ENCODE measurements at places on chromosomes 3 and 15.

- DNase-seq: no peak
Observed at GRCh38 chr3:72462595-72463011, 385.6 kb downstream of the SHQ1 start.

DNA sequence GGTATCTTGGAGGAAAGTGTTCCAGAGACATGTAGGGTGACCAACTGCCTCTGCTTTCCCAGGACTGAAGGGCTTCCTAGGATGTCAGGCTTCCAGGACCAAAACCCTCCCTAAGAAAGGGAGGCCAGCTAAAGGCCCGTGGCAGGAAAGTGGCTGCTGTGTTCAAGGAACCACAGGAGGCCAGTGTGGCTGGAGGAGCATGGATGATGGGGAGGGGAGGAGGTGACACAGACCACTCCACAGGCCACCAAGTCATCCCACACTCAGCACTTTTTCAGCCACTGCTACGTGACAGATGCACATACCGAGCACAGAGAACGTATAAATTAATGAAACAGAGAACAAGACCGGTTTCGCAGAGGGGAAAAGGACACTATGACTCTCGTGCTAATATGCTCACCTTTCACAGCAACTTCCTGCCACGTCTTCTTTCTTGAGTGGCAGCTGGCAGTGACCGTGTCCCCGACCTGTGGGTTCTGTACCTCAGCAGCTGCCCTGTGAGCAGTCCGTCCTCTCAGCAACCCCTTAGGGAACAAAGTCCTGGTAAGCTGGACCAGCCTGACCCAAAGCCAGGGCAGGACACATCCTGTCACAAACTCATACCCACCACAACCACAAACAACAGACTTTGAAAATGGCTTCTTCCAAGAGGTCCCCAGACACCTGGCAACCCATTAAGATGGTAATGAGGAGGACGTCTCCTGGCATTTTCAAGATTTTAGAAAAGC lies 244.7 kb downstream of the VPS13C start:
- DNase-seq: no peak

DNA sequence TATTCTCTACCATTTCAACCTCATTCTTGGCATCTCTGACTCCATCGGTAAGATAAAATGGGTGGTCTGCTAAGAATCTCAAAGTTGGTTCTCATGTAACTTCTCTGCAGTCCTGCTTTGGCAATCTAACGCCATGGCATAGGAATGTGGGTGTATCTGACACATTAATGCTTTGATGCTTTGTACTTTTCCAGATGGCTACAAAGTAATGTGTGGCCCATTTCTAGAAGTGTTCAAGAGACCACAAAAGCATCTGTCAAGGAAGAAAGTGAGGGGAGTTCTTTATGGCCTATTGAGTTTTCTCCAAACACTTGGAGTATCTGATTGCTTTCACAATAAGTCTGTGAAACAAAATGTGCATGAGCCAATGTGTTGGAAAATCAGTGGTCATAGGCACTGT lies 339.9 kb upstream of the TGFBR2 start:
- no peak for DNase-seq

DNA sequence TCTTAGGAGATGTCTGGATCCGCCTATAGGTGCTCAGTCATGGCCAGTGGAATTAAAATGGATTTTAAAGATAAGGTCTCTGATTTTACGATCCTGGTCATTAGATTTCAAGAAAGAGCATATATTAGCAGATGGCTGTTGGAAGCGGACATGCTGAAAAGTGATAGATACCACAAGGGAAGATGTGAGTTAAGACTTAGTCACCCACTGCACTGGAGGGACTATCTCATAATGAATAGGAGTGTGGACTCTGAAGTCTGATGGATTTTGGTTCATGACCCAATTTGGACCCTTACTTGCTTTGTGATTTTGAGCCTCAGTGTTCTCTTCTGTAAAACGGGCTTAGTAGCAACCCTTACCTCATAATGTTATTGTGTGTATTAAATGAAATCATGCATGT lies 214.7 kb downstream of the CHST2 start:
- DNase-seq: no peak

- DNase-seq: no peak
Observed at GRCh38 chr3:157180262-157180661, 20.3 kb upstream of the CCNL1 start.

GRCh38 chr3:163273694-163274093 lies 1777.1 kb downstream of the OTOL1 start:
- no peak for DNase-seq

GRCh38 chr3:127149621-127150310 lies 43.2 kb upstream of the PRR23E start:
- DNase-seq: no peak

DNA sequence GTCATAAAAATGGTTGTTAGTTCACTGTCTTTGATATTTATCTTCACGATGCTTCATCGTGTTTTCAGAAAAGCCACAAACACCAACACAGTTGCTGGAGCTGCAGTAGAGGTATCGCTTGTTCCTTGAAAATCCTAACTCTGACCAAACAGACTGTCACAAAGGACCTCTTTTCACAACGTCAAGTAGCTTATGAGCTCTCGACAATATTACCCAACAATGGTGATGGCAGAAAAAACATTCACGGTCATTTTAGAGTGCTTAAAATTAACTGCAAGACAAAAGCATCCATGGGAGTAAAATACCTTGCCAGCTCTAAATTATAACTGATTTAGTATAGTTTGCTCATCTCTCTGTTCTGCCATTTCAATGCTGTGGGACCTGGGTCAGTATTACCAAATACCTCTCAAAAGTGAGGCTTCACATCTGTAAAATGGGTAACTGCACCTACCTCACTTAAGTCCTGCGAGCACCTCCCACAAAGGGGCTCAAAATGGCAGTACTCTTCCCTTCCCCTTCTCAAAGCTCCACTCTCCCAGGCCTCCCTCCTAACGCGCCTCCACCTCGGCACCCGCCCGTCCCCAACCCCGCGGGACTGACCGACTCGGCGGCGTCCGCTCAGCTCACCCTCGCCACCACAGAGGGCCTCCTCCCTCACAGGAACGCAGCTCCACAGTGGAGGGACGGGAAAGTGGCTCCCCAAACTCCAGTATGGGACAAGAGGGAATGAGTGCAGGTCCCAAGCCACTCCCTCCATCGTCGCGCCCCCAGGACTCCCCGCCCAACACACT lies 546 bp downstream of the TRIM59 start:
- peak; percentile 10 for DNase-seq

DNA sequence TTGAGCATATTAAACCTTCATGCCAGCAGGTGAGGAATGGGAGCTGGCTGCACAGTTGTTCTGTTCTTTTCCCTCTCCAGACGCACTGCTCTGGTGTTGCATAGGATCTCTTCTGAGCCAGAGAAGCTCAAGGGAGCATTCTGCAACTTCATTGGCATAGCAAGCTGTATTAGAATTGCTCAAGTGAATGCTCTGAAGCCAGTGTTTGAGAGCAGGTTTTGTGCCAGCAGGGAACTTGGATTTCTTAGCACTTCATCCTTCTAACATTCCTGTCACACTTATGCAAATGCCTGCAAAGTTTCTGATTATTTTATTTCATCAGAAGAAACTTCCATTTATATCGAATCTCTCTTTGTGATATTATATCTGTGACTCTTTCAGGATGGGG lies 366.6 kb downstream of the AGBL1 start:
- no peak for DNase-seq

- no peak for DNase-seq
Observed at GRCh38 chr3:195403244-195403643, 39.6 kb downstream of the ACAP2 start.

DNA sequence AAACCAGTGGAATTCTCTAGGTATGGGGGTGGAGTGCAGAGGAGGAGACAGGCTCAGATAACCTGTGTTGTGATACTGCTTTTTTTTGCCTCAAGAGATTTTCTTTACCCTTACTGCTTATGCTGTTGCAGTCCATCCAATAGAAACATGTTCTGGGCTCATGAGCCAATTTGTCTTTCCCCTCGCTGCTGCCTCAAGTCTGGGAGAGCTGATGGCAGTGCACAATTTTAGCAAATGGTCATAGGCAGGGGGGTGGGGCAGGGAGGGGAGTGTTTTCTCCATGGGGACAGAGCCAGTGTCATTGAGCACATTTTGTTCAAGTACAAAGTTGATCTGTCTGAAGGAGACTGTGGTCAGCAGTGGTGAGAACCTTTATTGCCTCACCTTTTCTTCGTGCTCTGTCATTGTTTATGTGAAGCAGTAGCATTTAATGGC lies 134.9 kb downstream of the MBNL1 start:
- DNase-seq: no peak

DNA sequence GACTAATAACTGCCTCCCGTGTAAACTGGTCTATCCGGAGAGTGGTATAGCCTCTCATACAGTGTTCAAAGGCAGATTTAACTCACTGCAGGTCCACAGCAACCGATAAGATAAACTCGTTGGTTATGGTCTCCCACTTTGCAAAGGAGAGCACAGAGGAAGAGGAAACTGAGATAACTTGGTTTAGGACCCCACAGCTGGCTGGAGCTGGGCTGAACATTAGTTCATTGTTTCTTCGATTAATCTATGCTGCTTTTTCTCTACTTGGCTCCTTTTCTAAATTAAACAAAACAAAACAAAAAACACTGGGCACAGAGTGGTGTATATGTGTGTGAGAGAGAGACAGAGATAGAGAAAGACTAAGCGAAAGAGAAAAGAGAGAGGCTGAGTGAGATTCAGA lies 5.0 kb upstream of the DLG1 start:
- DNase-seq: no peak

DNA sequence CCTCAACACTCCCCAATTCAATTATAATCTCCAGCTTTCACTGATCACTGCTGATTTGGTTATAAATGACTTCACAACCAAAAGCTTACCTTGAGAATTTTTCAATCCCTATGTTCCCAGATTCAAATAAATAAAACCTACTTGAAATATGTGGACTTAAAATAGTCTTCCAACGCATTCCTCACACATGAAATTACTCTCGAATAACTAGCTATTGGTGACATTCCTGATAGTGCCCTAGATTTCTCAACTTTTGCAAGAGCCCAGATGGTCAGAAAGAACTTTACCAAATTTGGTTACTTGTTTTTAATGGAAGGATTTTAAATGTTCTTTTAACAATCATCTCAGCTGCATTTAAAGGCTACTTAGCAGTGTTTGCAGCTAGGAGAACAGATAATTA lies 605.5 kb downstream of the FHIT start:
- DNase-seq: no peak

GRCh38 chr3:41234823-41235721 lies 35.8 kb downstream of the CTNNB1 start:
- no peak for DNase-seq

Data from stimulated activated CD8-positive, alpha-beta memory T cell treated with anti-CD3 and anti-CD28 coated beads, Interleukin-4, amount 100 ng/mL, for 1 hour (primary cell).